ENCODE measurements at places on chromosomes 4 and X. TPM values are rescaled to one million over a fixed set of nuclear protein-coding genes. Genes with fewer than 3 reads are reported as not detected.
A peak's percentile ranks its signal among the peaks of the same experiment; 100 is the strongest.

DNA sequence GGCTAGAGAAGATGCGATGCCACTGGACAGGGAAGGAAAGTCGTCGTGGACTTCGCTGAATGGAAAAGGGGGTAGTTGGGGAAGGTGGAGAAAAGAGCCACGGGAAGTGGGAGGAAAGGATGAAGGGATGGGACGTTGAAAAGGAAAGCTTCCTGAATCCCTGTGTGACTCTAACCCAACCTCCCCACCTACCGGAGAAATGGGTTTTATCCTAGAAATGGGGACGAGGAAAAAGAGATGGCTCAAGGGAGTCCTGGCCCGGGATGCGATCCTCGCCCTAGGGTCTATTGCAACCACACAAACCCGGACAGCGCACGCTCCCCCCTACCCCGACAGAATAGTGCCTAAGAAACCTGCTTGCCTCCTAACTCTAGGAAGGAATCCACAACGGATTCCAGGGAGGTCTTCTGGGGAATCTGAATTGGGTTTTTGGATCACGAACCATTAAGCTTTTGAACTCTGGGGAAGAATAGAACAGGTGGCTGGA, 738 bp upstream of the TSPAN5 start:
- H3K4me3 ChIP-seq, result peak overlapping the region; percentile 69
- H3K27me3 ChIP-seq, result peaks cover 69% of the 10 kb centered on the region
- H3K36me3 ChIP-seq, result no peaks in the 10 kb centered on the region
- H3K27ac ChIP-seq, result no peak overlapping the region
- H3K4me1 ChIP-seq, result peaks cover 39% of the 10 kb centered on the region

DNA sequence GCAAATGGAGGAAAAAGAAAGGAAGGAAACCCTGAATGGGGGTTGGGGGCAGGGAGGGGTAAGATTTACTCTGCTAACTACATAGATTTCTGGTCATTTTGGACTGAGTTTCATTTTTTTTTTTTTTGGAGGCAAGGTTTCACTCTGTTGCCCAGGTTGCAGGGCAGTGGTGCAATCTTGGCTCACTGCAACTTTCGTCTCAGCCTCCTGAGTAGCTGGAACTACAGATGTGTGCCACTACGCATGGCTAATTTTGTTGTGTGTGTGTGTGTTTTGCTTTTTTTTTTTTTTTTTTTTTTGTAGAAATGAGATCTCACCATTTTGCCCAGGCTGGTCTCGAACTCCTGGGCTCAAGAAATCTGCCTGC, 223.5 kb downstream of the APBB2 start:
- no peak overlapping the region for H3K4me3 ChIP-seq
- no peaks in the 10 kb centered on the region for H3K36me3 ChIP-seq
- no peaks in the 10 kb centered on the region for H3K27me3 ChIP-seq
- H3K4me1 ChIP-seq, result peaks cover 3% of the 10 kb centered on the region
- DNase-seq, result no peak

GRCh38 chr4:56215141-56215783, 172.0 kb downstream of the AASDH start:
- peaks cover 14% of the 10 kb centered on the region for H3K36me3 ChIP-seq
- no peak overlapping the region for H3K4me3 ChIP-seq
- no peak for DNase-seq
- H3K27me3 ChIP-seq, result no peaks in the 10 kb centered on the region

HDAC8 gene
- total RNA-seq, result 50.0 TPM

- H3K4me1 ChIP-seq, result peaks cover 8% of the 10 kb centered on the region
- no peaks in the 10 kb centered on the region for H3K27me3 ChIP-seq
- no peak overlapping the region for H3K4me3 ChIP-seq
- DNase-seq, result no peak
Observed at GRCh38 chrX:118756101-118756500, 28.7 kb downstream of the IL13RA1 start.

GRCh38 chr4:53432528-53433424, 55.3 kb downstream of the FIP1L1 start:
- DNase-seq, result no peak
- no peaks in the 10 kb centered on the region for H3K4me1 ChIP-seq
- no peak overlapping the region for H3K4me3 ChIP-seq
- no peaks in the 10 kb centered on the region for H3K27me3 ChIP-seq
- H3K36me3 ChIP-seq, result peaks cover 42% of the 10 kb centered on the region
- peak overlapping the region; percentile 53 for H3K27ac ChIP-seq

GRCh38 chr4:116015062-116015461, 901.6 kb upstream of the NDST4 start:
- H3K27ac ChIP-seq, result no peak overlapping the region
- H3K27me3 ChIP-seq, result no peaks in the 10 kb centered on the region
- no peaks in the 10 kb centered on the region for H3K4me1 ChIP-seq
- no peak overlapping the region for H3K4me3 ChIP-seq

DNA sequence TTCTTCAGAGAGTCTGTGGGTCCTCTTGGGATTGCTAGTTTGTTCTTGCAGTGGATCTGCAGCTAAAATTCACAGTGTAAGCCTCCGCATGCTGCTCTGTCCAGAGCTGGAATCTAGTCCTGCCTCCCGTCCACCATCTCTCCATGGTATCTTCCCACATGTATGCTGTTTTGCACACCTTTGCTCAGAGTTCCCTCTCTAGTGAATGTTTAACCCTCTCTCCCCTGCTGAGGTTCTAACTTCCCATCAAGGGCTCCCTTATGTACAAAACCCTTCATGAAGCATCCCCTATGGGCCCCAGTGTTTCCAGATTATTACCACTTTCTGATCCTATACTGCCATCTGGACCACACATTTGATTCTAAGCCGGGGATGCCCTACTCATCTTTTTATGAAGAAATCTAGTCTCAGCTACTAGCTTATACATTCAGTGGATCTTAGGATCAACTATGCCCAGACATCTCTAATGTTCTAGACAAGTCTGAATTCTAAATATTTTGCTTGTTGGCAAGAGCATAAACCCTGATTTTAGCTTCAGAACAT, 157.3 kb downstream of the CPEB2 start:
- H3K4me3 ChIP-seq, result no peak overlapping the region
- H3K4me1 ChIP-seq, result peaks cover 14% of the 10 kb centered on the region
- H3K36me3 ChIP-seq, result no peaks in the 10 kb centered on the region
- H3K27ac ChIP-seq, result no peak overlapping the region
- no peak for DNase-seq
- H3K27me3 ChIP-seq, result no peaks in the 10 kb centered on the region

DNA sequence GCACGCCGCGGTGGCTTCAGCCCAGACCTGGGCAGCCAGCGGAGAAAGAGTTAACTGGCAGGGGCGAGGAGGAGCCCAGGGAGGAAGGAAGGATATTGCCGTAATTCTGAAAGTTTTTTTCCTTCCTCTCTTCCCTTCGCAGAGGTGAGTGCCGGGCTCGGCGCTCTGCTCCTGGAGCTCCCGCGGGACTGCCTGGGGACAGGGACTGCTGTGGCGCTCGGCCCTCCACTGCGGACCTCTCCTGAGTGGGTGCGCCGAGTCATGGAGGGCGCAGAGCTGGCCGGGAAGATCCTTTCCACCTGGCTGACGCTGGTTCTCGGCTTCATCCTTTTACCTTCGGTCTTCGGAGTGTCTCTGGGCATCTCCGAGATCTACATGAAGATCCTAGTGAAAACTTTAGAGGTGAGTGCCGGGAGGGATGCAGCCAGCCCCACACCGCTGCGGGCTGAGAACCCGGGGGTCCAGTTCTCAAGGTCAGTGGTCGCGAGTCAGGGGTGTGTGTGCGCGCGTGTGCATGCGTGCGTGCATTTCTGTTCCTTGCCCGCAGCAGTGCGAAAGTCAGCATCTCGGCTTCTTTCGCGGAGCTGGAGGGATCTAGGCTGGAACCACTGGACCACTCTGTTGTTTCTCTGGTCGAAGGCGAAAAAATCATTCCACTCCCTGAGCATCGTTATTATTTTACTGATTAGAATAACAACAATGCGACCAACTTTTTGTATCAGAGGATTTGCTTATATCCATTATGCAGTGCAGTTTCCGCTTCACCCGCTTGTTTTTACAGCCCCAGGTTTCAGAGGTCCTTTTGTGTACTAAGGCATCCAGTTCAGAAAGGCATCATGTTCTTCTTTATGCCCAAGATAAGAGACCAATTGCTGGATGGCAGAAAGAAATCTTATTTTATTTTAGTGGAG, 709 bp downstream of the GPAT3 start:
- peaks cover 18% of the 10 kb centered on the region for H3K4me1 ChIP-seq
- no peaks in the 10 kb centered on the region for H3K36me3 ChIP-seq
- H3K27ac ChIP-seq, result no peak overlapping the region
- peak; percentile 23 for DNase-seq

- H3K4me1 ChIP-seq, result peaks cover 25% of the 10 kb centered on the region
- H3K27ac ChIP-seq, result no peak overlapping the region
- no peak for DNase-seq
- H3K36me3 ChIP-seq, result peaks cover 4% of the 10 kb centered on the region
- H3K4me3 ChIP-seq, result no peak overlapping the region
- no peaks in the 10 kb centered on the region for H3K27me3 ChIP-seq
Observed at GRCh38 chr4:169921237-169921636, 105.0 kb downstream of the MFAP3L start.

DNA sequence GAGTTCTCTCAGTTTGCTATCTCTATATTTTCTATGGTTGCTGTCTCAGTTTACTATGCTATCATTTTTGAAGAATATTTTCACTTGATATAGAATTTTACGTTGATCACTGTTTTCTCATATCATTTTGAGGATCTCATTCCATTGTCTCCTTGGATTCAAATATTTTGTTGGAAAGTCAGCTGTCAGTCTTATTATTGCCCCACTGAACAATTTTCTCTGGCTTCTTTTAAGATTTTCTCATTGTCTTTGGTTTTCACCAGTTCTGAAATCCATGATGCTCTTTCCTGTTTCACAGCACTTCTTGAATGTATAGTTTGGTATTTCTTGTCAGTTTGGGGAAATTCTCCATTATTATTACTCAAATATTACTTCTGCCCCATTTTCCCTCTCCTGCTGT, 81.1 kb downstream of the ENPP6 start:
- no peak overlapping the region for H3K27ac ChIP-seq
- H3K4me3 ChIP-seq, result no peak overlapping the region
- H3K4me1 ChIP-seq, result no peaks in the 10 kb centered on the region
- H3K27me3 ChIP-seq, result no peaks in the 10 kb centered on the region
- peaks cover 13% of the 10 kb centered on the region for H3K36me3 ChIP-seq

GRCh38 chr4:33518856-33519255, 2725.5 kb downstream of the ARAP2 start:
- H3K36me3 ChIP-seq, result peaks cover 8% of the 10 kb centered on the region
- no peak overlapping the region for H3K27ac ChIP-seq
- DNase-seq, result no peak
- no peaks in the 10 kb centered on the region for H3K4me1 ChIP-seq
- H3K4me3 ChIP-seq, result no peak overlapping the region
- no peaks in the 10 kb centered on the region for H3K27me3 ChIP-seq

- no peak overlapping the region for H3K4me3 ChIP-seq
- no peaks in the 10 kb centered on the region for H3K4me1 ChIP-seq
- peaks cover 38% of the 10 kb centered on the region for H3K36me3 ChIP-seq
- no peak overlapping the region for H3K27ac ChIP-seq
Observed at GRCh38 chrX:129493643-129494042, 29.6 kb downstream of the SMARCA1 start.

CTAG1A gene
- not detected for total RNA-seq

- no peak for DNase-seq
- no peak overlapping the region for H3K27ac ChIP-seq
- peaks cover 2% of the 10 kb centered on the region for H3K36me3 ChIP-seq
Observed at GRCh38 chr4:120730777-120731320, 191.7 kb downstream of the PRDM5 start.

DNA sequence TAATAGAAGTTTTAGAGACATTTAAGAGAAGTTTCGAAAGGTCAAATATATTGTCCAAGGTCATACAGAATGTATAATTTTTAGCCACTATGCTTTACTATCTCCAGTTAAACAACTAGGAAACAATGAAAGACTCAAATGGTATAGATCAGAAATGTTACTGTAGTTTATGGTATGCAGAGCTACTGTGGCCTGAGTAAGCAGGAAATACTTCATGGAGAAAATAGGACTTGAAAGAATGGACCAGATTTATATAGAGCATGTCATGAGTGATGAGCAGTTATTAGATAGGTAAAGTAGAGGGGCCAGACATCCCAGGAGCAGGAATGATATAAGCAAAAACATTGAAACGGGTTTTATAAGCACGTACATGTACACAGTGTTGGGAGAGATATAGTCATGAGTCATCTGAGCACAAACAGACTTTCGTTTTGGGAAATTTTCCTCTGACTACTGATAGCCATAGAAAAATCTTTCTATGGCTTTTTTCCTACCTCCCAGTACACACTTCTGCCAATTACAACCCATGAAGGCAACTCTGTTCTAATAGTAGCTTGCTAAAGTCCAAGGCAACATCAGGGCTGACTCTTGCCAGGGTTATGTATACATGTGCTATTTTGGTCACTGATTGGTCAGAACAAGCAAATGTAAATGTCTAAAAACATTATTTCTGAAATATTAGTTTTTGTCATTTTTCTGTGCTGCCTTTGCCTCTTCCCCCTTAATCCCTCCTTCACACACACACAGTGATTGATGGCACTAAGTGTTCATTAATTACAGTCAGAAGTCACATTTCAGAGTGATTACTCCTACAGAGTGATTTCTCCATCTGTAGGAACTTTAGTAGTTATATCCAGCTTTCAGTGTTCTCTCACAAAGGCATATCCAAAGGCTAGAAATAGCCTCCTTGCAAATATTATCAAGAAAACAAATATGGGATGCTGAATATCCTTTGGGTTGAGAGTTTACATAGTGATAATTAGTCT, 198.7 kb downstream of the ENOX2 start:
- no peaks in the 10 kb centered on the region for H3K27me3 ChIP-seq
- no peaks in the 10 kb centered on the region for H3K36me3 ChIP-seq
- DNase-seq, result no peak
- H3K4me3 ChIP-seq, result no peak overlapping the region

DGAT2L6 gene
- not detected for total RNA-seq

SCRG1 gene
- 0.47 TPM for total RNA-seq

DNA sequence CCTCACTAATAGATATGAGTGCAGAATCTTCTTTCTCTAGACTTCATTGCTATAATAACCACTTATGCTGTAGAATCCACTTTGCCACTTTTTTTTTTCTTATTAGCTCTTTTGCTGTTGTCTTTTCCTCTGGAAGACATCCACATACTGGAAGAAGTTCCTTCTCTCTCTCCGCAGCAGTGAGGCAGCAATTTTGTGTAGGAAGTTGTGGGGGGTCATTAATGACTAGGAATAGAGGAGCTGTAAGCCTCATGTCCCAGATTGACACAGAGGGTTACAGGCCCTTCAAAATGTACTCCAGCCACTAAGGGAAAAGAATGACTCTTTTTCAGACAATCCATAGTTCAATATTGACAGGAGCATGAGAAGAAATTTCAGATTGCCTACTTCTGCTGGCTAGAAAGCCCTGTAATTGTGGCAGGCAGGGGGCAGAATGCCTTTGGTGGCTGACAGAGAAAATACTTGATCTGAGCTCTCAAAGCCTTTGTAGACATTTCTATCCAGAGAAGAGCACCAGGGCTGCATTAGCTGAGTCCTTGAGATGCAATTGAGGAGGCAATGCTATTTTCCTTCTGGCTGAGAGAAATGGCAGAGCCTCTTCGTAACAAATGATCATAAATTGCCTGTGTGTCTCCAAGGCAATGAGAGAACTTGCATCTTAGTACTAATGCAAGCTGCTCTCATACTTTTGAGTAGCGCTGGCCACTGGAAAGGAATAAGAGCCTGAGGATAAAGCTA, 856.2 kb downstream of the STIM2 start:
- H3K27me3 ChIP-seq, result no peaks in the 10 kb centered on the region
- DNase-seq, result no peak
- no peaks in the 10 kb centered on the region for H3K4me1 ChIP-seq
- no peak overlapping the region for H3K27ac ChIP-seq
- no peak overlapping the region for H3K4me3 ChIP-seq

TRMT44 gene
- 41.2 TPM for total RNA-seq

- H3K27ac ChIP-seq, result peak overlapping the region; percentile 78
- H3K27me3 ChIP-seq, result no peaks in the 10 kb centered on the region
- peak overlapping the region; percentile 77 for H3K4me3 ChIP-seq
- H3K4me1 ChIP-seq, result peaks cover 24% of the 10 kb centered on the region
Observed at GRCh38 chr4:37978248-37978924, 18.2 kb downstream of the PTTG2 start.

TLL1 gene
- 1.5 TPM for total RNA-seq
